ENCODE measurements at places on chromosomes 16 and 17. TPM values are rescaled to one million over a fixed set of nuclear protein-coding genes. Genes with fewer than 3 reads are reported as not detected.

DNA sequence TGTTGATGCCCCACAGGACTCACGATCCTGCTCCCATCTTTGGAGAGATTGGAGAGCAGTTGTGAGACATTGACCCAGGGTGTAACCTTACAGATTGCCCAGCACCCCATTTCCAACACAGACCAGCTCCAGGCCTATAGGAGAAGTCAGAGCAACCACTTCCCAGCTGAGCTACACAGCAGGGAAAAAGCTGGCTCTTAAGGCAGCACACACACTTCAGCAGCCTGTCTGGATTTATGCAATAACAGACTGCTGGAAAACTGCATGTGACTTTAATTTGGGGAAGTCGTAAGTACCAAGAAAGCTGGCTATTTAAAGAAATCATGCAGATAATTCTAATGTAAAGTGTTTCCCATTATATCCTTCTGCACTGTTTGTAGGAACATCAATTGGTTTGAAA is 30.8 kb downstream of the NOG start:
- no peak for DNase-seq
- H3K4me1 ChIP-seq, result no peaks in the 10 kb centered on the region
- H3K36me3 ChIP-seq, result no peaks in the 10 kb centered on the region
- no peak overlapping the region for H3K4me3 ChIP-seq
- no peak overlapping the region for H3K27ac ChIP-seq

GRCh38 chr16:23858542-23858941 is 22.8 kb downstream of the PRKCB start:
- H3K4me3 ChIP-seq, result no peak overlapping the region
- H3K27me3 ChIP-seq, result no peaks in the 10 kb centered on the region
- no peak for DNase-seq
- peaks cover 23% of the 10 kb centered on the region for H3K36me3 ChIP-seq

DNA sequence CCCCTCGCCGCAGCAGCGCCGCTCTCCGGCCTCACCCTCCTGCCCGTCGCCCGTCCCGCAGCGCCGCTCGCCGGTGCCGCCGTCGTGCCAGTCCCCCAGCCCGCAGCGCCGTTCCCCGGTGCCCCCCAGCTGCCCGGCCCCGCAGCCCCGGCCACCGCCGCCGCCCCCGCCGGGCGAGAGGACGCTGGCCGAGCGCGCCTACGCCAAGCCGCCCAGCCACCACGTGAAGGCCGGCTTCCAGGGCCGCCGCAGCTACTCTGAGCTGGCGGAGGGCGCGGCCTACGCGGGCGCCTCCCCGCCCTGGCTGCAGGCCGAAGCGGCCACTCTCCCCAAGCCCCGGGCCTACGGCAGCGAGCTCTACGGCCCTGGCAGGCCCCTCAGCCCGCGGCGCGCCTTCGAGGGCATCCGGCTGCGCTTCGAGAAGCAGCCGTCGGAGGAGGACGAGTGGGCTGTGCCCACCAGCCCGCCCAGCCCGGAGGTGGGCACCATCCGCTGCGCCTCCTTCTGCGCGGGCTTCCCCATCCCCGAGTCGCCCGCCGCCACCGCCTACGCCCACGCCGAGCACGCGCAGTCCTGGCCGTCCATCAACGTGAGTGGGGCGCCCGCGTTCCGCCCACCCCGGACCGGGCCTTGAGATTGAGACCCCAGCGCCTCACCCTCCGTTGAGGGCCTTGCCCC is 15.0 kb downstream of the TBKBP1 start:
- peaks cover 55% of the 10 kb centered on the region for H3K4me1 ChIP-seq
- H3K27ac ChIP-seq, result no peak overlapping the region
- H3K27me3 ChIP-seq, result no peaks in the 10 kb centered on the region
- H3K4me3 ChIP-seq, result no peak overlapping the region
- DNase-seq, result no peak
- H3K36me3 ChIP-seq, result no peaks in the 10 kb centered on the region

DNA sequence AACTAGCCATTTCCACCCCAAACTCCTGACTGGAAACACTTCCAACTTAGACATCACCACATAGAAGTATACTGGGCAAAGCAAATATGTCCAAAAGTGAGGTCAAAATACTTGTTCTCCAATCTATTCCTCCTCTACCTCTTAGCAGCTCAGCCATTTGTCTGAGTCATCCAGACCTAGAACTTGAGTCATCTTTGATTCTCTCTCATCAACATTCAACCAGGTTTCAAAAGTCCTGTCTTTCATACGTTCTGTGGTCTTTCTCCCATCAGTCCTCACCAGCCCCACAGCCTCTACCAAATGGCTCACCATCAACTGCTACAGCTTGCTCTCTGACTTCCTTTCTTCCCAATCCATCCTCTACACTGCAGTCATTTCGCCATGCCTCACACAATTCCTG is 6.8 kb downstream of the ANKFY1 start:
- peaks cover 54% of the 10 kb centered on the region for H3K36me3 ChIP-seq
- H3K4me1 ChIP-seq, result peaks cover 36% of the 10 kb centered on the region
- H3K27me3 ChIP-seq, result no peaks in the 10 kb centered on the region

DNA sequence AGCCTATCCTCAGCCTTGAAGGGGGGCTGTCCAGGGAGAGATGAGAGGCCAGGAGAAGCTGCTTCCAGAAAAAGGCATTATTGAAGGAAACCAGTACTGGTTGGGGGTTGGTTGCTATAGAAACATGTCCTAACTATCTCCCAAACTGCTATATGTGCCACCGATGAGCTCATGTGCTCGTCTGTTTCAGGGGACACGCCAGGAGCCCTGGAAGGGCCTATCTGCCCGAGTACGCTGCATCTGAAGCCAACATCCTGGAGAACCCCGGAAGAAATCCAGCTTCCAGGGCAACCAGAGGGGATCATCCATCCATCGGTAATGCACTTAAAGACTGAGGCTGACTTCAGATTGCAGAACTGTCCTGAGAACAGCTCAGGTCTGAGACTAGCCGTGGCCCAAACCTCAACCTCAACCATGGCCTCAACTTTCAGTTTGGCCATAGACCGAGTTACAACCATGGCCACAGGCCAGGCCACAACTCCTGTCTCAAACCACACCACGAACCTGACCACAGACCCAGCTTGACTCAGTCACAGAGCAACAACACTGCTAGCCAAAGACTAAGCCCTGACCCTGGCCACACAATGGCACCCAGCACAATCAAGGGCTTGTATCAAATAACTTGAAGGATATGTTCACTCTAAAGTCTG is 10.2 kb downstream of the PITPNM3 start:
- H3K36me3 ChIP-seq, result no peaks in the 10 kb centered on the region
- H3K27ac ChIP-seq, result no peak overlapping the region
- no peaks in the 10 kb centered on the region for H3K27me3 ChIP-seq

DNA sequence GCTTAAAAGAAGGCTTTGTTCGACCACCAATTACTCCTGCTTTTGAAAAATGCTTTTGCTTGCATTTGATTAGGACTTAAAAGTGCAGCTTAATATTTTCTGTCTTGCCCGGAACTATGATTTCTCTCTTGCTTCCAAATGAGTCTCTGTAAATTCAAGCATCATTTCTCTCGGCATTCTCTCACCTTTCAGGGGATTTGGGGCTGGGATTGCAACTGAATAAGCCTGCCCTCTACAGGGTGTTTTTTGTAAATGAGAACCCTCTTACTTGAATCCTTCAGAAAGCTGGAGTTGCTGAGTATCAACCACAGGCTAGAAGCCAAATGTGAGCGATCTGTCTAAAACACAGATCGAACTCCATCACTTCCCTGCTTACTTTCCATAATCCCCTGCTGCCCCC is 234.6 kb downstream of the TMEM114 start:
- H3K27ac ChIP-seq, result no peak overlapping the region
- H3K4me3 ChIP-seq, result no peak overlapping the region
- DNase-seq, result no peak

GRCh38 chr16:19135896-19136438 is 22.2 kb downstream of the ITPRIPL2 start:
- no peak overlapping the region for H3K4me3 ChIP-seq
- peaks cover 16% of the 10 kb centered on the region for H3K27me3 ChIP-seq
- DNase-seq, result no peak
- H3K27ac ChIP-seq, result no peak overlapping the region
- no peaks in the 10 kb centered on the region for H3K36me3 ChIP-seq

DNA sequence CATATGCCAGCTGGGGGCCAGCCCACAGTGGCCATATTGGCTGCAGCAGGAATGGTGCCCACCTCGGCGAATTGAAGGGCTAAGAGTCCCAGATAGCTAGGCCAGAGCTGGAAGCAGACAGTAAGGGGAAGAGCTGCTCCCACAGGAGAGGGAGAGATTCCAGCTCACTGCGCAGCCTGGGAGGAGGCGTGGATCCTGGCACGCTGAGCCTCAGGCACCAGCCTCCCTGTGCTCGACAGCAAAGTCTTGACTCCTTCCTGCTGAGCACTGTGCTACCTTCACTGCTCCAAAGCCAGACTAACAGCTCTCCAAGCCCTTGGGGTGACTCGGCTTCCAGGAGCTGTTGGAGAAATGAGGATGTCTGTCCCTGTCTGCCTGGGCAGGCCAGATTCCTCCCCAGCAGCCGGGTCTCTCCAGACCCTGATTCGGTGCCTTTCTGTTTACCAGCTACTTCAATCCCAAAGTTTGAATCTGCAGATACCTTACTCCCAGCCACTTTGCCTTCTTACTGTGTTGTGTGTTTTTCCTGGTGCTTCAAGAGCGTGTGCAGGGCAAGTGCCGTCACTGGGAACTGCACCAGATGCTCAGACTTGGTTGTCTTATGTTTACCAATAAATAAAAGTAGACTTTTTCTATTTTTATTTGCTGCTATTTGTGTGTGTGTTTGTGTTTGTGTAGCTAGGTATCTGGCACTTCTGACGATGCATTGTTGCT is 9.1 kb downstream of the CBX2 start:
- H3K4me3 ChIP-seq, result no peak overlapping the region
- H3K27ac ChIP-seq, result no peak overlapping the region
- H3K4me1 ChIP-seq, result peaks cover 5% of the 10 kb centered on the region

DNA sequence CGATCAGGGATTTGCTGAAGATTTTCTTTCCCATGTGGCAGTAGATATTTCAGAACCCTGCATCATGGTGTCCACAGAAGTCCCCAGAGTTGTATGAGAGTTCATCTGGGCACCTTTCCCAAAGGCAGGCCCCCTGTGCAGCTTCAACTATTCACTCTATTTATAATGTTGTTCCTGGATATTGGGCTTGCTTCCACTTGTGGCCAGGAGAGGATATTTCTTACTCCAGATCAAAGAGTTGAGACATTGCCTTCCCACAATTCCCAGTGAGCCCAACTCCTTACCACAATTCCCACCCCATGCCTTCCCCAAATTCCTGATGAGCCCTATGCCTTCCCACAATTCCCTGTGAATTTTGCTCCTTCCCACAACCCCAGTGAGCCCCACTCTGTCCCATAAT is 206.9 kb downstream of the WWOX start:
- no peak overlapping the region for H3K4me3 ChIP-seq
- no peak overlapping the region for H3K27ac ChIP-seq
- no peaks in the 10 kb centered on the region for H3K36me3 ChIP-seq

DNA sequence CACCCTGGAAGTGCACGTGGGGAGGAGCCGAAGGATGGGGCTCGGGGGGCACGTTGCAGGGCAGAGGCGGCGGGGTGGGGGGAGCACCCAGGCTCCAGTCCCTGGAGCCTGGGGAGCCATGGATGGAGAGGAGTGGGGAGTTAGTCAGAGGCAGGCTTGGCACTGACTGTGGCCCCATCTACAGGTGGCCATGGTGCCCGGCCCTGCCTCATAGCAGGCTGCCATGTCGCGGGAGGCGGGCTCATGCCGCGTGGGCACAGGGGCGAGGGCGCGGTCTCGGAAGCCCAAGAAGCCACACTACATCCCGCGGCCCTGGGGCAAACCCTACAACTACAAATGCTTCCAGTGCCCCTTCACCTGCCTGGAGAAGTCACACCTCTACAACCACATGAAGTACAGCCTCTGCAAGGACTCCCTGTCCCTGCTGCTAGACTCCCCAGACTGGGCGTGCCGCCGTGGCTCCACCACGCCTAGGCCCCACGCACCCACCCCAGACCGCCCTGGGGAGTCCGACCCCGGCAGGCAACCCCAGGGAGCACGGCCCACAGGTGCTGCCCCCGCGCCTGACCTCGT is 3.0 kb downstream of the PRR35 start:
- no peak overlapping the region for H3K27ac ChIP-seq
- H3K27me3 ChIP-seq, result peaks cover 13% of the 10 kb centered on the region
- no peak for DNase-seq
- peaks cover 10% of the 10 kb centered on the region for H3K4me1 ChIP-seq

DNA sequence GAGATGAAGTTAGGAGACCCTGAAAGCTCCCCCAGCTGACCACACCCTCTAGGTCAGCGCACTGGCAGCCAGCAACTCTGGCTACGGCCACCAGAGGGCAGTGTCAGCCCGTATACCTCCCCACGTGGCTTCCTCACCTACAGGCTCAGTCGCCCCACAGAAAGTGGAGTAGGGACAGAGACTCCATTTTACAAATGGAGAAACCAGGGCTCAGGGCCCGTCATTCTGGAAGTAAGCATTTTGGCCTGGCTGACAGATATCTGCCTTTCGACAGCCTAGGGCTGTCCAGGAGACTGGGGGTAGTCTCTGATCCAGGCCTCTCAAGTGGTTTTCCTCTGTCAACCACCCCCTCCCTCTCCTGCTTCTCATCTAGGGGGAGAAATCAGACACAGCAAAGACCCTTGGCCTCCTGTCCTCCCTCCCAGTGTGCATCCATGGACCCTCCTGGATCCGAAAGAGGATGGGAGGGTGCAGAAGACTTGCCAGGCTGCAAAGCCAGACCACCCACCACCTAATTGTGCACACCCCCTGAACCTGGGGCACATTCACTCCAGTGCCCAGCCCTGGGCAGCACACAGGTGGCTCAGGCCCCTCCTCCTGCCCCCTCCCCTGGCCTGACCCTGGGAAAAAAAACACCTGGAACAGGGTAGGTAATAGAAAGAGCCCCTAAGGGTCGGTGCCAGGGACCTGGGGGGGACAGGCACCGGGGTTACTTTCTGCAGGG is 3.8 kb upstream of the HAP1 start:
- no peaks in the 10 kb centered on the region for H3K36me3 ChIP-seq
- peak; percentile 83 for DNase-seq
- H3K4me3 ChIP-seq, result no peak overlapping the region

- no peaks in the 10 kb centered on the region for H3K36me3 ChIP-seq
- no peak overlapping the region for H3K4me3 ChIP-seq
- peaks cover under 1% of the 10 kb centered on the region for H3K27me3 ChIP-seq
- no peak for DNase-seq
- no peaks in the 10 kb centered on the region for H3K4me1 ChIP-seq
Measured at GRCh38 chr17:14923981-14924380, 341.1 kb downstream of the PMP22 start.

GRCh38 chr17:39001703-39002637 is 34.8 kb upstream of the FBXO47 start:
- H3K4me3 ChIP-seq, result no peak overlapping the region
- peaks cover 3% of the 10 kb centered on the region for H3K27me3 ChIP-seq
- no peak for DNase-seq
- H3K27ac ChIP-seq, result no peak overlapping the region

- no peak overlapping the region for H3K27ac ChIP-seq
- peaks cover 17% of the 10 kb centered on the region for H3K4me1 ChIP-seq
- H3K4me3 ChIP-seq, result no peak overlapping the region
- H3K36me3 ChIP-seq, result peaks cover 2% of the 10 kb centered on the region
- DNase-seq, result no peak
Measured at GRCh38 chr17:2034157-2034556, 4.2 kb downstream of the DPH1 start.

The STX1B gene
- 1.1 TPM for total RNA-seq

The SHBG gene
- total RNA-seq, result not detected

The ALDH3A1 gene
- total RNA-seq, result not detected

The CDH13 gene
- not detected for total RNA-seq

The MMP28 gene
- total RNA-seq, result not detected

The RAB11FIP4 gene
- total RNA-seq, result 34.4 TPM

The CD300LG gene
- not detected for total RNA-seq

The KCNJ18 gene
- total RNA-seq, result not detected

The CREBBP gene
- total RNA-seq, result 69.2 TPM

The ENPP7 gene
- total RNA-seq, result not detected

The SNTB2 gene
- 20.2 TPM for total RNA-seq

The ADGRG1 gene
- total RNA-seq, result 2.9 TPM

Measured in activated CD4-positive, alpha-beta T cell treated with anti-CD3 and anti-CD28 coated beads, Interleukin-2, amount 10 ng/mL, durations not matched to agents 7 days and 5 days (primary cell).